AG04450 (cell line): ENCODE measurements at places on chromosomes 2 and 18. TPM values are rescaled to one million over a fixed set of nuclear protein-coding genes. Genes with fewer than 3 reads are reported as not detected.
A peak's percentile ranks its signal among the peaks of the same experiment; 100 is the strongest.

Gene SERPINB4
- not detected in 2 replicates for polyA plus RNA-seq

Gene ALPP
- polyA plus RNA-seq, result not detected in 2 replicates

Gene CD8B2
- not detected in 2 replicates for polyA plus RNA-seq

Gene CYP26B1
- 0.01 and 0.04 TPM in 2 replicates for polyA plus RNA-seq

Gene TRAPPC12
- 41.7 and 56.0 TPM in 2 replicates for polyA plus RNA-seq

Gene PTH2R
- not detected in 2 replicates for polyA plus RNA-seq

- DNase-seq, result peak; percentile 27
Observed at GRCh38 chr2:187500585-187501359, 52.7 kb upstream of the CALCRL start.

DNA sequence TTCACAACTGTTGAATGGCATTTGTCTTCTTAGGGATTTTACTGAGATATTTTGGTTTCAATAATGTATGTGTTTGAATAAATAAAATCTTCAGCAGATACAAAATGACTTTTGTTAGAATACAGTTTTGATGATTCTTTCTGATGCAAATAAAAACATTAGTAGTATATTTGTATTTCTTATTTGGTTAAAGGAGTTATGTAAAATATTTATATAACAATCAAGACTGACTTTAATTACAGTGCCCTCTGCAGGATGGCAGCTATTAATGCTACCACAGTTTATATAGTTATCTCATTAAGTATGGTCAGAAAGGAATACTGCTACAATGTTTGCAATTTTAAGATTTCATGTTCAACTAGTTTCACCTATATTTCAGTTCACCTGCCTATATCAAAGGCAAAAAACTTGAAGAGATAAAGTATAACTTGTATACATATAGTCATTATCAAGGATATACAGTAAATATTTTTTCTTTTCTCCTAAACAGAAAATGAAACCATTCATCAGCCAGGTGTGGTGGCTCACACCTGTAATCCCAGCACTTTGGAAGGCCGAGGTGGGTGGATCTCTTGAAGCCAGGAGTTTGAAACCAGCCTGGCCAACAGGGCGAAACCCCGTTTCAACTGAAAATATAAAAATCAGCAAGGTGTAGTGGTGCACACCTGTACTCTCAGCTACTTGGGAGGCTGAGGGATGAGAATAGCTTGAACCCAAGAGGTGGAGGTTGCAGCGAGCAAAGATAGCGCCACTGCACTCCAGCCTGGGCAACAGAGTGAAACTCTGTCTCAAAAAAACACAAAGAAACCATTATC, 19.8 kb downstream of the ARL5A start:
- no peak for DNase-seq

DNA sequence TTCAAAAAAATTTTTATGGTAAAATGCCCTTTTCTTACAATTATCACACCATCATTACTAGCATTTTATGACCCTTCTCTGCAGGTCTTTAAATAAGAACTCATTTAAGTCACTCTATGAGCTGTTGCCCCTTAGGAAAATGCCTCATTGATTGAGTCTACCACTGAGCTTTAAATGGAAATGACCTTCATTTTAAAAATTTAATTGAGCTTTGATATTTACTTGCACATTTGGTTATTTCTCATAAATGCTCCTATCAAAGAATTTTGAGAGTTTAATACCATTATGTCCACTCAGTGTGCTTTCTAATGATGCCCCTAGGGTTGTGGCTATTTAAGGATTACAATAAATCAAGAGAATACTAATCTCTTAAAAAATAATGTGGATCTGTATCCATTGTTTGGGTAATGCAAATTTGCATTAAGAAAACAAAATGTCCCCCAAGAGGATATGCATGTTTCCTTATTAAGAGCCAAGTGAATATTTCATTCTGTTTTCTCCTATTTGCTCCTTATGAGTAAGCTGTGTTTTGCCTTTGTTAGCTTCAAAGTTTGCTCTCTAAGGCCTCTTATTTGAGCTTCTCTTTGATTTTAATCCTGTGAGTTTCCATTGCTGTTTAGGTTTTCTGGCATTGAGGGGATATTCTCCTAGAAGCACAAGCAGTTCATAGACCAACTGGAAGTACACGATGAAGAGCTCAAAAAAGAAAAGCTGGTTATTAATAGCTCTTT, 69.8 kb downstream of the CERS6 start:
- DNase-seq, result no peak

DNA sequence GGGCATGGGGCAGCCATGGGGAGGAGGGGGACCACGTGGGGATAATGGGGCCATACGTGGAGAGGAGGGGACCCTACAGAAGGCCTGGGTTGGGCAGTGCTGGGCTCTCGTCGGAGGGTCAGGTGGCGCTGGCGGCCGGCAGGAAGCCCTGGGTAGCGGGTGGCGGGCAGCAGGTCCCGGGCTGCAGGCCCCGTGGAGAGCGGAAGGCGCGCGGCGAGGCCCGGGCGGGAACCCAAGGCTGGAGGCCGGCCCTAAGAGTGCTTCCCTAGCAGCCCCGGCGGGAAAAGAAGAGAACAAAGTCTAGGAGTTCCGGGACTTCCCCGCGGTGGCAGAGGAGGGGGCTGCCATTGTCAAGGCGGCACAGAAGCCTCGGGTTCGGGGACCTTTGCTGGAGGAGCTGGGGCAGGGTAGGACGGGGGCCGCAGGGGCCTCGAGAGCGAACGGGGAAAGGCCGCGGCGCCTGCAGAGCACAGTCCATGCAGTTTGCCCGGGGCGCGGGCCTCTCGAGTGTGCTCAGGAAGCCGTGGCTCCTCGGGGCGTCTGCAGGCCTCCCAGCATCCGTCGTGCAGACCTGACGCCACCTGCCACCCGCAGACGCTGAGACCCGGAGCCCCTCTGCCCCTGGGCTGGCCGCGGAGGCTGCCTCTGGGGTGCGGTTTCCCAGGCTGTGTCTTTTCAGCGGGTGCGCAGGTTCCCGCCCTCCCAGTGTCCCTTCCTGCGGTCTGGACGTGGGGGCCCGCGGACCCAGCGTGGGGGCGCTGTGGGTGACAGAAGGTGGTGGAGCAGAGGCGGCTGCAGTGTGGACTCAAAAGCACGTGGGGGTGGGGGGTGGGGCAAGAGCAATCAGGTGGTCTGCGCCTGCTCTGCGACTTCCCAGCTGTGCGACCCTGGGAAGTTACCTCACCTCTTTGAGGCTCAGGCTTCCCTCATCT, 19.4 kb upstream of the NCL start:
- no peak for DNase-seq

DNA sequence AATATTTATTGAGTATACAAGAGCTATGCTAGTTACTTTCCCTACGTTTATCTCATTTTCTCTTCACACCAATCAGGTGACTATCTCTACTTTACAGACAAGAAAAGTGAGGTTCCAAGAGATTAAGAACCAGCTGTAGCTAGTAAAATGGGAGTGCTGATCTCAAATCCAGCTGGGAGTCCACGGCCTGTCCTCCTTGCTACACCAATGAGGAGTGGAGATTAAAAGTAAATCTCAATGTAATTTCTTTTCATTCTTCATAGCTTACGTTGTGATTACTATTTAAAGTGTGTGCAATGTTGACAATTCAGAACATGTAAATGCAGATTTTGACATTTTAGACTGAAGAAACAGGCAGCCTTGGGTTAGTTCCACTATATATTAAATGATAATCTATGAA, 53.9 kb upstream of the NRP2 start:
- no peak for DNase-seq

GRCh38 chr18:10453806-10454680, at the start of gene APCDD1:
APCDD1 (plus strand) TSS chr18:10454635; CDS start chr18:10454982, 347 bp downstream.
- no peak for DNase-seq

GRCh38 chr2:231554748-231555545, 24.7 kb upstream of the NMUR1 start:
- peak; percentile 13 for DNase-seq

DNA sequence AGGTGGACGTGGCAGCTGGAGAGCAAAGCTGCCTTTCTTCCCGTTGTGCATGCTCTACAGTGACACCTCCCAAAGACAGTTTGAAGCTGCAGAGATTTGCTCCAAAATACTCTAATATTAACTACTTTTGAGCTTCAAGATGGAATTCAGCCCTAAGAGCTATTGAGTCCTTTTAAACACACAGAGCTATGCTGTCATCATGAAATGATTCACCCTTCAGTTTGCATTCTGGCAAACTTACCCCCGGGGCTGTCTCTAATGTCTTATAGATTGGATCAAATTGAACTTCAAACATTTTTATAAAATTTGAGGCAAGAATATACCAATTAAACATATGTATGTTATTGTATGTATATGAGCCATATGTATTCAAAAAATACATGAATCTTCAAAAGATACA, 110.7 kb upstream of the EFEMP1 start:
- DNase-seq, result no peak

GRCh38 chr2:232195487-232195886, 183.1 kb upstream of the ALPP start:
- no peak for DNase-seq

GRCh38 chr2:236604575-236605344, 35.1 kb downstream of the ACKR3 start:
- DNase-seq, result no peak

DNA sequence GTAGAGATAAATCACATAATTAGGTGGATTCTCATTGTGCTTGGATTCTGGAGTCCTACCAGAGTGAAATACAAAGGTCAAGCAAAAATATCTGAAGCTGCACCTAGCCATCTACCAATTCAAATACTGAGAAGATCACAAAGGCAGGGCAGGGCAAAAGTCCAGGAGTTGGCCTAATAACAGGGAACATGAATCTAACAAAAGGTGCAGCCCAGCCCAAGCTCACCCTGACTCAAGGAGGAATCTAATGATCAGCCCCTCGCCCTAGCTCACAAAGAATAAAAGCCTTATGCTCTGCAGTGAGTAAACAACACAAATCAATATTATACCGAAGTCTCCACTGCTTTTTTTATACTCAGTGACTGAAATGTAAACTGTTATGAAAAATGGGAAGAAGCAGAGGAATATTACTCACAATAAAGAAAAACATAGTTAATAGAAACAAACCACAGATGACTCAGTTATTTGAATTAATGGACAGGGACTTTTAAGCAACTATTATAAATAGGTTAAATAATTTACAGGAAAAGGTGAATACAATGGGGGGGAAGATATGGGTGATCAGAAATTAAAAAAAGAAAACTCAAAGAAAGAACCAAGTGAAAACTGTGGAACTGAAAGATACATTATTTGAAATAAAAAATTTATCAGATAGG, 49.5 kb downstream of the ANTXR1 start:
- DNase-seq, result no peak
